ENCODE measurements at places on chromosomes 5 and 9.

DNA sequence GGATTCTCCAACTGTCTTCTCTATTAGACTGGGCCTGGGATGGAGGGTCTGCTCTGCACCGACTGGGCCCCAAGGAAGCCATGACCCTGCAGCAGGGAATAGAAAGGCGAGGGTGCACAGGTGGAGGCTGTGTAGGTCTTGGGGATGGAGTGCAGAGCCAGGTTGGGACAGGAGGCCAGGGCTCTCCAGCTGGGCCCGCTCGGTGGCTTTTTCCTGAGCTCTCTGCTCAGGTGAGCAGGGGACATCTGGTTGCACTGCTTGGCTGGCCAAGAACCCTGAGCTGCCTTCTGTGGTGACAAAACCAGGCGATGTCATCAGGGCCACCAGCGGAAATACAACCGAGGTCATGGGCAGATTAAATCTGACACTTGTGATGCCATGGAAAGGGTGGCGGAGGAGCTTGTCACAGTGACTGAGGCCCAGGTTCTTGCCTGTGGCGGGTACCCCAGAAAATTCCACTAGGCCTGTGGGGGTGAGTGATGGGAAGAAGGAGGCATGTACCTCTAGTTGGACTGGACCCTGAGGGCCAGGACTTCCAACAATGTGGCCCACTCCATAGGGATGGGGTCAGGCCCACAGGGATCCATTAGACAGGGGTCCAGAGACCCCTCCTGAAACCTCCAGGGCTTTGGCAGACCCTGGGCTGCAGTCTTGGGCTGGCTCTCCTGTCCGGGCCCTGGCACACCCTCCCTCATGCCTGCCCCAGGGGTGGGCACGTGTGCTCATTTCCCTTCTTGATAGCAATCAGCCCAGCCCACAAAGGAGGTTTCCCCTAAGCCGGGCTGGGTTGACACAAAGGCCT is 4.4 kb upstream of the IL3 start:
- no peak for DNase-seq

GRCh38 chr5:173920866-173921555 is 32.9 kb downstream of the CPEB4 start:
- DNase-seq: no peak

DNA sequence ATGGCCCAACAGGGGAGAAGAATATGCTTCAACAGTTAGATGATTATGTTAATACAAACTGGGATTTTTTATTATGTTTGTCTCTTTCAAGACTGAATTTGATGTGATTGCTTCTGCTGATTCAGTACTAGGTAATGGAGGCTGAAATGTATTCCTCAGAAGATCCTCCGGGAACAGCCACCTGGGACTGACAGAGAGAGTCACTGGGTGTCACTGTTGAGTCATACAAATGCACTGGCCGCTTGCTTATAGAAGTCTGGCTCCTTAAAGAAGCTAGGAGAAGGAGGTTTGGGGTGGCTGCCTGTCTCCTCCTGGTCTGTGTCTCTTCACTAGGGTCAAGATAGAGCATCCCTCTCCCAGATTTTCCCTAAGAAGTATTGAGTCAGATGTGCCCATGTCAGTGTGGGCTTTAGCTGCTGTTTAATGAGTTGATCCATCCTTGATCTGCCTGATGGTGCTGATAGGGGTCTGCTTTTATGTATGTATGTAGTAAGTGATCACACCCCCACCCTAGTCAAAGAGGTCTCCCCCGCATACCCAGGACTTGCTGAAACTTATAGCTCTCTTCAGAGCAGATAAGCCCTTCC is 773.4 kb downstream of the BRINP1 start:
- no peak for DNase-seq

- peak; percentile 42 for DNase-seq
Measured at GRCh38 chr9:14353222-14354056, 39.5 kb upstream of the NFIB start.

- no peak for DNase-seq
Measured at GRCh38 chr9:120358877-120359276, 221.1 kb downstream of the CDK5RAP2 start.

- DNase-seq: no peak
Measured at GRCh38 chr9:126677188-126678084, 63.7 kb downstream of the LMX1B start.

GRCh38 chr9:14593406-14593805 is 99.8 kb downstream of the ZDHHC21 start:
- DNase-seq: no peak

GRCh38 chr9:2560180-2560579 is 61.4 kb upstream of the VLDLR start:
- DNase-seq: no peak

DNA sequence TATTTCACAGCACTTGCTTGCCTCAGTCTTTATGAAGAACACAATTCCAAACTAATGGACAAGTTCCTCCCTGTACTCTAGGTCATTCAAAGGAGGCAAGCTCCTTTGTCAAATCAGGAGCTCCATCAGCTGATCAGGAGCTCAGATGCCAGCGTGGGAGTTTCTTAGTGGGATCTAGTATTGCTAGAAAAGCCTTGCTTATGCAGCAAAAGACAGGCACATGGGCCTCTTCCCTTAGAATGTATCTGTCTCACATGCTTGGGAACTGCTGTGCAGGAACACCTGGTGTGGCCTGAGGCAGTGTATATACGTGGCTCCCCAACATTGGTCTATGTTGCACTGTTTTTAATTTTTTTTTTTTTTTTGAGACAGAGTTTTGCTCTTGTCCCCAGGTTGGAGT is 21.4 kb upstream of the HAVCR1 start:
- DNase-seq: no peak

- no peak for DNase-seq
Measured at GRCh38 chr5:79774171-79774854, 84.7 kb downstream of the CMYA5 start.

- no peak for DNase-seq
Measured at GRCh38 chr5:169150108-169150507, 150.8 kb downstream of the SLIT3 start.

GRCh38 chr9:114028646-114029045 is 49.5 kb downstream of the AMBP start:
- DNase-seq: no peak

GRCh38 chr5:34535944-34536623 is 120.0 kb upstream of the RAI14 start:
- DNase-seq: no peak

- no peak for DNase-seq
Measured at GRCh38 chr5:110043025-110043424, 353.3 kb downstream of the MAN2A1 start.

- no peak for DNase-seq
Measured at GRCh38 chr5:139137697-139138096, 60.5 kb downstream of the SIL1 start.

DNA sequence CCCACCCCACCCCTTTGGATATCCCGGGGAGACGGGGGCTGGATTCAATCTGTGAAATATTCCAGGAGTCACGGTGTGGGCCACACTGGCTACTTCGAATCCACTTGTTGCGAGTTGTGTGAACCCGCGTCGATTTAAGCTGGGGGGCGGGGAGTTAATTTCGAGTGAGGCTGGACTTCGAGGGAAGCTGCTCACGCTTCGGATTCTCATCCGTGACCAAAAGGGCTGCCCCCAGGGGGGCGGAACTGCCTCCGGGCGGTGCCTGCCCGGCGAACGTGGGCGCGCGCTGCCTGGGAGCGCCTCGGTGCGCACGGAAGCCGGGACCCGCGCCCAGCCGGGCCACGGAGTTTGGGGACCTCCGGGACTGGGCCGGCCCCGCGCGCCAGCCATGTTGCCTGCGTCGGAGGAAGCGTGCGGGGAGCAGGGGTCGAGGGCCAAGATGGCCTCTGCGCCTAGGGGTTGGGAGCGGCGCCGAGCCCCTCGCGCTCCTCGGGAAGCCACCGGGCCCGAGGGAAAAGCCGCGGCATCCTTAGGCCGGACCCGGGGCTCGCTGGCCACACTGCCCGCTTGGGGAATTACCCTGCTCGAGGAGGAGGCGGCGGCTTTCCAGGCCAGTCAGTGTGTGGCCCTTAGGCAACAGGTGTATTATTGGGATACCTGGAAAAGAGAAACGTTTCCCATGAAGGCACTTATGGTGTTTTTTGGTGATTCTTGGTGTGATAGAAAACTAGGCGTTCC is 975 bp downstream of the OCLN start:
- no peak for DNase-seq

- DNase-seq: no peak
Measured at GRCh38 chr5:40914835-40915234, 5.5 kb downstream of the C7 start.

DNA sequence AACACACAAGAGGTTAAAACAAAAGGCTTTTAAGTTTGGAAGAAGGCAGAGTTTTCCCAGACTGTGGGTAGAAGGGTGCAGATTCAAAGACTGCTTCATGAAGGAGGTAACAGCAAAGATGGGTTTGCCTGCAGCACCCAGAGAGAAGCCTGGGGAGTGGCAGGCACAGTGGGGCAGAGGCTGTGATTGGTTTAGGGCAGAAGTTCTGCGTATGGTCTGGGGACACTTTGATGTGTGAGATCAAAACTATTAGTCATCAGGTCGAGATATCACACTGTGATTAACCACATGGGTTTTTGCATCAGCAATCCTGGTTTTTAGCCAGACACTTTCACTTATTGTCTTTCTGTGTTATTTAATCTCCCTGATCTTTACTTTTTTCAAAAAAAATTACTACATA is 188.8 kb upstream of the GLRA1 start:
- DNase-seq: no peak

- DNase-seq: no peak
Measured at GRCh38 chr5:95448789-95449188, 57.6 kb downstream of the FAM81B start.

- DNase-seq: peak; percentile 88
Measured at GRCh38 chr9:6055216-6055615, 39.8 kb upstream of the RANBP6 start.

GRCh38 chr5:128703322-128703721 is 165.3 kb upstream of the FBN2 start:
- no peak for DNase-seq

All from LNCaP clone FGC (cell line).